ENCODE measurements at places on chromosomes 7 and 10.

DNA sequence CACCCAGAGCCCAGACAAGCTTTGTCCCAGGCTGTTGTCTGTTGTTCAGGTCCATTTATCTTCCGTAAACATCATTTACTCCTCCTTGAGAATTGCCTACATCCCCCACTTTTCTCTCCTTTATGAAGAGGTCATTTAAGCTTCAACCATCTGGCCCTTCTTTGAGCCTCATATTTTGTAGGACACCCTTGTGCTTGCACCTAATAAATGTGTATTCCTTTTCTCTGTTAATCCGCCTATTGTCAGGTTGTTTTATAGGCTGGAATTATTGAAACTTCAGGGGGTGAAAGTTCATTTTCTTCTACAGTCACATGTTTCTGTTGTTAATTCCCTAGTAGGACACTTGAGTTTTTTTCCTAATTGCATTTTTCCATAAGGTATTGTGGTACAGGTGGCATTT, 19.6 kb upstream of the CTTNBP2 start:
- DNase-seq = no peak

DNA sequence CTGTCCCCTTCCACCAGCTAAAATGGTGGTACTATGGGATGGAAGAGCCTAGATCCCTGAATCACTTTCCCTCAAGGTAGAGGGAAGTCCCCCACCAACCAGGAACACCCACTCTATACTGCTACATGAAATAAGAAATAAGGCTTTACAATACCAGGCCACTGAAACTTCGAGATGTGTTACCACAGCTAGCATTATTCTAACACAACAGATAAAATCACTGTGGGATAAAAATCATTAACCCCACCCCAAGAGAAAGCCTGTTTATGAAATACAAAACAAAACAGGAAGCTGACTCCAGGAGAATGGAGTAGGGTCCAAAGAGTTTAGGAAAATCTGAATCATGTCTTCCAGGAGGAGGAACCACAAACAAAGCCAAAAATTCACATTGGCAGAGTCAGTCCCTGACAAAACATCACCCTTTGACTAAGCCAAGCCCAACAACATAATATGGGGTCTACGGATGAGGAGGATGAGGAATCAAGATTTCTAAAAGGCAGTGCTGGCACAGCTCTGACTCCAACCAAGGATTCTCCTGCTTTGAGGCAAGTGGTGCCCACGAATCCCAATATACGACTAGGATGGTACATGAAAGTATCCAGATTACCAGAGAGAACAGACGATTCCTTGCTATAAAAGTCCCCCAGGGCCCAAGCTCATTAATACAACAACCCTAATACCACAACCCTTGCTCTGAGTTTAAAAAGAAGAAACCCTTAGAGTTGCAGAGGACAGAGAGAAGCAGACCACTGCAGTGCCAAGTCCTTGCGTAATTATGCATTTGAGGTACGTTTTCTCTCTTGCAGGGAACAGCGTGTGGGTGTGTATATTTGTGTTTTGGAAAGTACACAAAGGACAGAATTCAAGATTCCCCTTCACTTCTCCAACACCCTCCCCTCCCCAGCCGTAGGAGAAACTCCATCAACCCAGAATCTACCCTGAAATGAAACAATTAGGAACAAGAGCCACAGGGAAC, 23.7 kb downstream of the XPNPEP1 start:
- no peak for DNase-seq

DNA sequence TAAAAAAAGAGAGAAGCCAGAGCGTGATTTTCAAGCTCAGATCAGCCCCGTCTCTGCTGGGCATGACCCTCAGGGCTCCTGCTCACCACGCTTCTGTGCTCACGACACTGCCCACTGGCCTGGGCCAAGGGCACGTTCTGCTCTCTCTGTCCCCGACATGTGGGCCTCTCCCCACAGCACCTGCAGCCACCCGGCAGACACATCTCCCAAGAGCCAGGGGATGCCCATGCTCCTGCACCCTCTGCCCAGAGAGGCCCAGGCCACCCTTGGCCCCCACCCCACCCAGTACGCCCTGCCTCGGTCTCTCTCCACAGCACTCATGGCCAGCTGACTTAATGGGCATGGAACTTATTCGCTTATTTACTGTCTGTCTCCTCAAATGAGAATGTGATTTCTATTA, 175.4 kb upstream of the RNF32 start:
- DNase-seq = no peak

GRCh38 chr7:97075928-97076327, 41.6 kb upstream of the SDHAF3 start:
- no peak for DNase-seq

DNA sequence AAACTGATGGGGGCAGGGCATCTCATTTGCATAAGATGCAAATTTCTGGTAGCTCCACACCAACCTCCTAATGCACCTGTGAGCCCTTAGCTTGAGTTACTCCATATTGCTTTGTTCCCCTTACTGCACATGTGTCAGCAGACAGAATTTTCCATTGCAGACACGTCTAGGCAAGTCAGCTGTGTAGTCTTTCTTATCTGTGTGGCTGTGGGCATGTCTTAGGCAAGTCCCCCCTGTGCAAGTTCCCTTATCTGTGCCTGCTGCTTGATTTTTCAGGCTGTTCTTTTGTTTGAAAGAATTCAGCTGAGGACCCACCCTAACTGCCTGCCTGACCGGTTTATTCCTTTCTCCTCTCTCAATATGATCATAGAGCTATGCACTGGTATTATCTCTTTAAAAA, 28.5 kb upstream of the TRIM24 start:
- DNase-seq = no peak

- no peak for DNase-seq
Measured at GRCh38 chr7:41992881-41993867, 243.8 kb downstream of the GLI3 start.

- no peak for DNase-seq
Measured at GRCh38 chr10:94292434-94293090, 70.2 kb downstream of the NOC3L start.

- no peak for DNase-seq
Measured at GRCh38 chr7:121394709-121395140, 1.4 kb downstream of the FAM3C start.

DNA sequence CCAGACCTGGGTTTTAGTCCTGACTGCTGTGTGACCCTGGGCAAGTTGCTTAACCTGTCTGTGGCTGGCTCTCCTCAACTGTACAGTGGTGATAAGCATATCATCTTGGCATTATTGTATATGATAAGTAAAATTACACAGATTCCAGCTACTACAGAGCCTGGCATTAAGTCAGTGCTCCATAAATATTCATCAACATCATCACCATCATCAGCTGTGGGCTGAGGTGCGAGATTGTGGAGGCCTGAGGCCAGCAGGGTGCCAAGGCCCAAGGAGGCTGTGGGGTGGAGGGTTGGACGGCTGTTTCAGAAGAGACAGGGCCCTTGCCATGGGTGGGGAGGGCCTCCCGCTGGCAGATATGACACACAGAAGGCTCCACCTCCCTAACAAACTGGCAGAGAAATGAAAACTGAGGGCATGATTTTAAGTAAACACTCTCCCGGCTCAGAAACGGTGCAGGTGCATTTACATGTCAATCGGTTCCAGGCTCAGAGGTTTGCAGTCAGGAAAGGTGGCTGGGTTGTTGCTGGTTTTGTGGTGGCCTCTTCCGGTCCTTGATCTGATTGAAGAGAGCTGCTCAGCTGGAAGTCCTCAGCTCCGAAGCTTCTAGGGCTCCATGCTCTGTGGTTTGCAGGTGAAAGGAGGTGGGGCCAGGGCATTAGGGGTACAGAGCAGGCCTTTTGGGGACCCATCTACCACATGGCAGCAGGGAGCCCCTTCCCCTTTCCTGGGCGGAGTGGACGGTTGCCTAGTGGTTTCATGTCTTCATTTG, 10.2 kb downstream of the CRYGN start:
- peak; percentile 33 for DNase-seq

- peak; percentile 12 for DNase-seq
Measured at GRCh38 chr7:732094-732541, 5.0 kb upstream of the PRKAR1B start.

GRCh38 chr10:109975244-109976190, 32.3 kb upstream of the ADD3 start:
- DNase-seq = no peak

DNA sequence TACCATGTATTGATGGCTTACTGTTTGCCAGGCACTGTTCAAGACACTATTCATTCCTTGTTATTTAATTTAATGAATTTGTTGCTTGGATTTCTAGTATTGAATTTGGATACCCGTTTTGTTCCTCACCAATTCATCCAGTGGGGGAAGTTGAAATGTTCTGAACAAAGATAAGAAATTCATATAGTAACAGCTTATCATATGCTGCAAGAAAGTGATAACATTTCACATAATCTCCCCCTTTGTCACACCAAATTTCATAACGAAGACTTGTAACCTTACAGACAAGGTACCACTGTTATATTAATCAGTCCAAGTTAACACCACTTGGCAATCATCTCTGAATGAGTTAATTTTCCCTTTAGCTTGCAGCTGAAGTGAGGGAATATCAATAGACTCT, 42.1 kb downstream of the SCIN start:
- no peak for DNase-seq

GRCh38 chr7:51589111-51589510, 272.5 kb upstream of the COBL start:
- DNase-seq = no peak

- DNase-seq = no peak
Measured at GRCh38 chr7:33922820-33923219, 17.5 kb downstream of the BMPER start.

DNA sequence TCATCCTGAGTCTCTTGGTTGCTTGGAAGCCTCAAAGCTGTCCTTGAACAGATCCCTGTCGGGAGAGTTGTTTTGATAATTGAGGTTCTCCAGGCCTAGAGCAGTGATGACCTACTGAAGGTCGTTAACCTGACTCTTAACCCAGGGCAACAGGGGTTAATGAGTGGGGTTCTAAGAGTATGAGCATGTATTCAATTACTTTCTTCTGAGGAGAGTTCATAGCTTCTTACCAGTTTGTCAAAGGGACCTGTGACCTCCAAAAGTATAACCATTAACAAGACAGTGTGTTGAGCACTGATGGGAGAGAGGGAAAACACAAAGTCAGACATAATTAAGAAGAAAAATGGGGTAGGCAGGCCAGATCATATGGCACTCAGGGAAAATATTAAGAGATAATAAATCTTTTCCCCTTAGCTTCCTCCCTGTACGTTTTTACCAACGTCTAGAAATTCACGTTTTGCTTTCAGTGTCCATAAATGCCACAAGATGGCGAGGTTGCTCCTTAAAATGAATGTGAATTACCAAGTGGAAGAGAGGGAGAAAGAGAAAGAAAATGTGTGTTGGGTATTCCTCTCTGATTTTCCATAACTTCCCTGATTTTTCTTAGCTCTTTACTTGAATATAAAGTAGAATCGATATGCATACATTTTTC, 97.6 kb downstream of the SUGCT start:
- no peak for DNase-seq

- DNase-seq = no peak
Measured at GRCh38 chr10:96376483-96376882, 17.7 kb upstream of the OPALIN start.

- peak; percentile 22 for DNase-seq
Measured at GRCh38 chr10:68348265-68348741, 15.6 kb upstream of the PBLD start.

DNA sequence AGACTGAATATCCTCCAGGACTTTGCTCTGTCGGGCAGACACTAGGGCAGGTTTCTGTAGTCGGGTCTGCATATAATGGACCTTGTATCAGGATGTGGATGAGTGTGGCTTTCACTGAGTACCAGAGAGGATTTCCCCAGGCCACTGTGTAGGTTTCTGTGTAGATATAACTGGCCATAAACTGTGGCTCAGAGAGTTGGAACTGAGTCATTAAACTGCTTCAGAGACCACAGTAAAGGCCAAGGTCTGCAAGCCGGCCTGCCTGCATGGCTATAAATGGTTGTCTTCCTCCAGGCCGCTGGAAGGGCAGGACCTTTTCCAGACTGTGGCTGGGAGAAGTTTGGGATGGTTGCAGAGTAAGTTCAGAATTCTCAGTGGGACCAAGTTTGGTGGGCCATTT, 16.9 kb downstream of the ZNF92 start:
- DNase-seq = no peak

- DNase-seq = peak; percentile 37
Measured at GRCh38 chr10:119750391-119751230, 24.8 kb downstream of the INPP5F start.

DNA sequence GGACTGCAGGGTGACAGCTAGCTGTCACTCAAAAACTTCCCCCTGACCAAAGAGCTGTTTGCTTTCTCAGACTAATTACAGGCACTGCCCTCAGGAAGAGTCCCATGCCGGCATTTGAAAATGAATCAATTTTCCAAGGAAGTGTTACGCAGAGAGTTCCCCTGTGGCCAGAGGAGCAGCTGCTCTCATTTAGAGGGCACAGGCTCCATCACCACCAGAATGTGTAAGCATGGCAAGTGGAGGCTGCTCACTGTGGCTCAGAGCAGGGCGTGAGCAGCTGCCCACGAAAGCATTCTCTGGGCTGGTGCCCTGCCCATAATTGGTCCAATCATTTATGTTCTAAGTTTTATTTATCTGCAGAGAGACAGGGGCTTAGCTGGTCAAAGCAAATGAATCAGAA, 202.2 kb downstream of the RAMP3 start:
- DNase-seq = no peak

GRCh38 chr7:119931230-119931824, 341.6 kb upstream of the KCND2 start:
- DNase-seq = no peak

DNA sequence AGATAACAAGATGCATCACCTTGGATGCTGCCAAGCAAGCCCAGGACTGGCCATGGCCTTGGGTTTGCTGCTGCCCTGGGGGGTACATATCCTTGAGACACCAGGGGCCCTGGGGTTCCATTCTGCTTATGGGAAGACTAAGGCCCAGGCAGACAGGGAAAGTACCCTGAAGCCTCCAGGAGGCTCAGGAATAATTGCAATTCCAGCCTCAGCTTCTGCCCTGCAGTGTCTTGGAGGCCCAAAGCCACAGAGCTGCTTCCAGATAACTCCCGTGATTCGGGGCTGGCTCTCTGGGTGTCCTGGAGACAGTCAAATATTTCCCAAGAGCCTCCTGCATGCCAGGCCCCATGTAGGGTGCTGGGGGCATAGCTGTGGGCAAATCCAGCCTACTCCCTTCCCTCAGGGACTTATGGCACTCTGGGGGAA, 22.6 kb downstream of the MYL10 start:
- no peak for DNase-seq
